ENCODE measurements at places on chromosomes 3 and 15.
A peak's percentile ranks its signal among the peaks of the same experiment; 100 is the strongest.

DNA sequence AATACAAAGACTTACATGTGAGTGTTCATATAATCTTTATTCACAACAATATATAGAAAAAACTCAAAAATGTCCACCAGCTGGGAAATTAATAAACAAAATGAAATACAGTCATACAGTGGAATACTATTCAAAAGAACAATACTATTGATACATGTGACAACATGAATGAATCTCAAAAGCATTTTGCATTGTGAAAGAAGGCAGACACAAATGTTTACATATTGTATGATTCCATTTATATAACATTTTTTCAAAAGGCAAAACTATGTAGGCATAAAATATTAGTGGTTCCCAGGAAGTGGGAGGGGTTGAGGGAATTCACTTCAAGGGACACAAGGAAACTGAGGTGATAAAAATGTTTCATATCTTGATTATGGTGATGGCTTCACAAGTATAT is 303.2 kb downstream of the CTNNB1 start:
- DNase-seq, result no peak

- no peak for DNase-seq
Observed at GRCh38 chr3:98109807-98110549, 20.5 kb upstream of the OR5H1 start.

DNA sequence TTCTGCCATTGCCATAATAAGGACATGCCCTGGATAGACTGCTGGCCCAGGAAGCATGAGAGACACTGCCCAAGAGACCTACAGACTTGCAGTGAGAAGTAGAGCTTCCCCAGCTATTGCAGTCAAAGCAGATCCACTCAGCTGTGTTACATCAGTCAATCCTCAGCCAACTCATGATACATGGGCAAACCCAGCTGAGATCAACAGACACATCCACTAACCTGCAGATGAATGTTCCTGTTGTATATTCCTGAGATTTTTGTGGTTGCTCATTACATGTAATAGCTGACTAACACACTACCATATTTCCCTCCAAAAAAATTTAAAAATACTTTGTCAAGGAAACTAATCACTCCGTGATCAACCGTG is 68.6 kb downstream of the DCLK3 start:
- DNase-seq, result no peak

- DNase-seq, result no peak
Observed at GRCh38 chr15:41647262-41647661, 12.9 kb upstream of the MGA start.

- DNase-seq, result no peak
Observed at GRCh38 chr3:133274477-133274876, 125.4 kb upstream of the BFSP2 start.

- no peak for DNase-seq
Observed at GRCh38 chr3:47536221-47536891, 22.8 kb upstream of the ELP6 start.

GRCh38 chr3:59006634-59007517 is 42.9 kb downstream of the CFAP20DC start:
- DNase-seq, result peak; percentile 40

DNA sequence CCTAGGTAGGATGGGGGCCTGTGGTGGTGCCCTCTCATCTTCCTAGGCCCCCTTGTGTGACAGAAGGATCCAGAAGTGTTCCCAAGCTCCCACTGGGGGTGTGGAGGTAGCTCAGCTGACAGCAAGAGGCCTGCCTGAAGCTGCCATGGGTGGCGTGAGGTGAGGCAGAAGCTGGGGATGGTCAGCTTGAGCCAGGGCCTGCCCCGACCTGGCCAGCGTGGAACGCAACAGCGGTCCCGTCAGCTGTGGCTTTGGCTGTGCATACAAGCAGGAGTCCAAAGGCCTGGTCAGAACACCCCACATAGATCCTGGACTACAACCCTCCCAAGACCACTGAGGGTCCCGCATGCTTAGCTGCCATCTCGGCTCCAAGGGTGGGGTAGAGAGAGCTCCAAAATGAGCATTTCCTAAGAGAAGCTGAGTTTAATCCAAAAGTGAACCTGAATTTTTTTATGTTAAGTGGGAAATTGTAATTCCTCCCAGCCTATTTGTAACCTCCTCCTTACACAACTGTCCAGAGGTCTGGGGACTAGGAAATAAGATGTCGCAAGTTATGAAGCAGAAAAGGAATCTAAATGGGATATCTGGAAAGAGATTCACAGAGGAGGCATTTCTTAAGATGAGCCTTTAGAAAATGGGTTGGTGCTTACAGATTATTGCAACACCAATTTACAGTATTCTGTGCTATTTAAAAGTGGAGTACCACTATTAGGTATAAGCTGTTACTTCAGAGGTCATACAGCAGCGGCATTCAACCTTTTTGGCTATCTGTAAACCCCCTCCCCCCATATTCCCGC is 9.9 kb upstream of the PLA2G4D start:
- no peak for DNase-seq

Measured in SHP77 treated with DMSO at 0.1 percent for 48 hours (cell line).